ENCODE measurements at places on chromosomes 5 and 9. TPM values are rescaled to one million over a fixed set of nuclear protein-coding genes. Genes with fewer than 3 reads are reported as not detected.

- no peaks in the 10 kb centered on the region for H3K36me3 ChIP-seq
- no peaks in the 10 kb centered on the region for H3K27me3 ChIP-seq
- DNase-seq: peak; percentile 38
- H3K27ac ChIP-seq: no peak overlapping the region
These were observed 65.6 kb upstream of the CKMT2 start for GRCh38 chr5:81167544-81167943.

DNA sequence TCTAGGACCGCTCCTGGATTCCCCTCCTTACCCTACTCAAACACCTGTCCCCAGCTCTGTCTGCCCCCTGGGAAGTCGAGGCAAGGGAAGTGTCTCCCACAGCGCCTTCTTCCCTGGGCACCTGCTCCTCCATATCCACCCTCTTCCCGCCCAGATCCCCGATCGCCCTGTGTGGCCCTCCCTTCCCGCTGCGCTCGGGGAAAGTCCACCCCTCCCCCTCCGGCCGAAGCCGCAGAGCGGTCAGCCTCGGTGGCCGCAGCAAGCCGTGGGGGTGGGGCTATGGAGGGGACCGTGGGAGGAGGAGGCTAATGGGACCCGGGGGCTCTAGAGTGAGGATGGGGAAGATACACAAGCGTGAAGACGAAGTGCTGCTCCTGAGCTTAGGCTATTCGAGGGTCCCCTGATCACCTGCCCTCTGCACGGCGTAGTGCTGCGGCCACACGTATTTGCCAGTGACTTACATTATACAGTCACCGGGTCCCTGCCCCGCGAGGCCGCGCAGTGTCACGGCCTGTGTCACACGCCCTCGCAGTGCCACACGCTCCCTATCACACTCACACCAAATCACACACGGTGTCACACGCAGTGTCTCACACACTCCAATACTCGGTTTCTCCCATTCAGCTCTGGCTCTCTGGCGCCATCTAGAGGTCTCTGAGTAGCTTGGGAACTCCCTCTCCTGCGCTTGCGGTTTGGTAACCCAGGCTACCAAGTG is 658 bp upstream of the PCDH1 start:
- peaks cover 88% of the 10 kb centered on the region for H3K27me3 ChIP-seq
- H3K4me3 ChIP-seq: peak overlapping the region; percentile 69

GRCh38 chr5:68178579-68178978 is 37.0 kb upstream of the PIK3R1 start:
- H3K27me3 ChIP-seq: no peaks in the 10 kb centered on the region
- no peaks in the 10 kb centered on the region for H3K4me1 ChIP-seq
- no peak overlapping the region for H3K27ac ChIP-seq
- H3K36me3 ChIP-seq: no peaks in the 10 kb centered on the region

DNA sequence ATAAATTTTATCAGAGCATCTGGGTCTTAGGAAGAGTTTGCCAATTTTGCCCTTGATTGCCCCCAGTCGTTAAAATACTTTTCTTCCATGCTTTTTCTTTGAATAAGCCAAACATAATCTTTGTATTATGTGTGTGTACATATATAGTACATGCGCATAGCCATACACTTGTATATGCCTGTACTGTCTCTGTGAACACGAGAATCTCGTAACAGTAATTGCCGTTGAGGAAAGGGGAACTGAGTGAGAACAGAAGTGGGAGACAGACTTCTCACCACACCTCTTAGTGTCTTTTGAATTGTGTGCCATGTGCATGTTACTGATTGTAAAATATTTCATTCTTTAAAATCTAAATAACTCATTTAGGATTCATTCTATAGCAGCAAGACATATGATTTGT is 79.6 kb upstream of the GRHPR start:
- H3K4me1 ChIP-seq: peaks cover 18% of the 10 kb centered on the region
- no peaks in the 10 kb centered on the region for H3K27me3 ChIP-seq
- H3K27ac ChIP-seq: no peak overlapping the region
- H3K4me3 ChIP-seq: no peak overlapping the region
- DNase-seq: no peak

GRCh38 chr5:103444333-103445038 is 118.1 kb downstream of the NUDT12 start:
- H3K27me3 ChIP-seq: no peaks in the 10 kb centered on the region
- peak overlapping the region; percentile 52 for H3K27ac ChIP-seq
- no peaks in the 10 kb centered on the region for H3K36me3 ChIP-seq
- DNase-seq: no peak
- H3K4me1 ChIP-seq: peaks cover 20% of the 10 kb centered on the region

DIPK1B gene
- total RNA-seq: 188 TPM

CCDC187 gene
- total RNA-seq: 0.56 TPM

All from cardiac muscle cell (in vitro differentiated cells and primary cell).